ENCODE measurements at places on chromosomes 1 and 21.

GRCh38 chr1:41349361-41350054 lies 11.7 kb upstream of the FOXO6 start:
- H3K4me3 ChIP-seq, result no peak overlapping the region
- H3K36me3 ChIP-seq, result no peaks in the 10 kb centered on the region
- no peak overlapping the region for H3K27ac ChIP-seq
- peaks cover 4% of the 10 kb centered on the region for H3K4me1 ChIP-seq
- H3K27me3 ChIP-seq, result no peaks in the 10 kb centered on the region

GRCh38 chr21:23039846-23040245 lies 2041.6 kb downstream of the NCAM2 start:
- H3K27ac ChIP-seq, result no peak overlapping the region
- H3K36me3 ChIP-seq, result no peaks in the 10 kb centered on the region
- no peaks in the 10 kb centered on the region for H3K27me3 ChIP-seq
- H3K4me3 ChIP-seq, result no peak overlapping the region
- no peaks in the 10 kb centered on the region for H3K4me1 ChIP-seq

- no peak overlapping the region for H3K27ac ChIP-seq
- H3K4me3 ChIP-seq, result no peak overlapping the region
- H3K36me3 ChIP-seq, result no peaks in the 10 kb centered on the region
- peak; percentile 63 for DNase-seq
Observed at GRCh38 chr1:165369255-165369848, 12.8 kb upstream of the LMX1A start.

DNA sequence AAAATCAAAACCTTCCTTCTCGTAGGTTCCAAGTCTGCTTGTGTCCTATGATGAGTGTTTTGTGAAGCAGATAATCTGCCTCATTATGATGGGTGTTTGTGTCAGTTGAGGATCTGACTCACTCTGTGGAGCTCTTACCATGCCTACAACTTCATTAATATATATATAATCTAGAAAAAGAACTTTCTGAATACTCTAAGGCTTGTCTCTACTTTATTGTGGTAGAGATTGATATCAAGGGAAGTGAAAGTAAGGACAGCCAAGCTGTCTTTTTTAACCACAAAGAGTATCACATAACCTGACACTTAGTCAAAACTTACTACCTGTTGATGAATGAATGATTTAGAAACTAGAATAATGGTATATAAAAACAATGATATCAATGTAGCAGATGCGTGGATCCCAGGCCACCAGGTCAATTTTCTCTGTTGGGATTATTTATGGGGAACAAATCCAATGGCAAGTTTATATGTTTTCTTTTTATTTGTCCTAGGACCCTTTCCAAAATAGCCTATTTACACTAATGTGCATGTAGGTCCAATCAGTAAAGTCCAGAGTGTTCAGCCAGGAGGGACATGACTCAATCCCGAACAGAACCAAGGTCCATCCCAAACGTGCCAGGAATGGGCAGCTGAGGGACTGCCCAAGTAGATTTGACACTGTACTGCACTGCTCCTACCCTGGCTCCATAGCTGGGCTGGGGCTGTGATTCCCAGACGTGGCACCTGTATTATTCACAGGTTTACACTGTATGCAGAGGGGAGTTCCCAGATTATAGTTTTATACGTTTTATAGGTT lies 182.3 kb upstream of the GREM2 start:
- no peaks in the 10 kb centered on the region for H3K36me3 ChIP-seq
- no peak overlapping the region for H3K27ac ChIP-seq
- H3K4me3 ChIP-seq, result no peak overlapping the region

GRCh38 chr1:94236013-94236491 lies 1.3 kb downstream of the ARHGAP29 start:
- DNase-seq, result no peak
- no peaks in the 10 kb centered on the region for H3K36me3 ChIP-seq
- H3K27me3 ChIP-seq, result peaks cover 82% of the 10 kb centered on the region

All from activated CD4-positive, alpha-beta T cell treated with anti-CD3 and anti-CD28 coated beads, Interleukin-2, amount 10 ng/mL, durations not matched to agents 7 days and 5 days (primary cell).